ENCODE measurements at places on chromosomes 3 and 15.
A peak's percentile ranks its signal among the peaks of the same experiment; 100 is the strongest.

- no peak for DNase-seq
These were observed 71.1 kb upstream of the BLM start for GRCh38 chr15:90645873-90646575.

DNA sequence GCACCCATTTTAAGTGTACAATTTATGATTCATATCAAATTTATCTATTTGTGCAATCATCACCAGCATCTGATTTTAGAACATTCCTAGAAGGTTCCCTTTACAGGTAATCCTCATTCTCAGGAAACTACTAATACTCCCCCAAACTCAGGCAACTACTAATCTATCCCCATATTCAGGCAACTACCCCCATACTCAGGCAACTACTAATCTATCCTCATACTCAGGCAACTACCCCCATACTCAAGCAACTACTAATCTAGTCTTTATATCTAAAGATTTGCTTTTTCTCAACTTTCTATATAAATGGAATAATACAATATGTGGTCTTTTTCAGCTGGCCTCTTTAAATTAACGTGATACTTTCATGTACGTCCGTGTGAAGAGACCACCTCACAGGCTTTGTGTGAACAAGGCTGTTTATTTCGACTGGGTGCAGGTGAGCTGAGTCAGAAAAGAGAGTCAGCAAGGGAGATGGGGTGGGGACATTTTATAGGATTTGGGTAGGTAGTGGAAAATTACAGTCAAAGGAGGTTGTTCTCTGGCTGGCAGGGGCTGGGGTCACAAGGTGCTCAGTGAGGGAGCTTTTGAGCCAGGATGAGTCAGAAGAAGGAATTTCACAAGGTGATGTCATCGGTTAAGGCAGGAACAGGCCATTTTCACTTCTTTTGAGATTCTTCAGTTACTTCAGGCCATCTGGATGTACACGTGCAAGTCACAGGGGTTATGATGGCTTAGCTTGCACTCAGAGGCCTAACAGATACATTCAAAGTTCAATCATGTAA lies 1444.5 kb upstream of the CADM2 start:
- no peak for DNase-seq

GRCh38 chr3:41489231-41489630 lies 289.9 kb downstream of the CTNNB1 start:
- DNase-seq = no peak

DNA sequence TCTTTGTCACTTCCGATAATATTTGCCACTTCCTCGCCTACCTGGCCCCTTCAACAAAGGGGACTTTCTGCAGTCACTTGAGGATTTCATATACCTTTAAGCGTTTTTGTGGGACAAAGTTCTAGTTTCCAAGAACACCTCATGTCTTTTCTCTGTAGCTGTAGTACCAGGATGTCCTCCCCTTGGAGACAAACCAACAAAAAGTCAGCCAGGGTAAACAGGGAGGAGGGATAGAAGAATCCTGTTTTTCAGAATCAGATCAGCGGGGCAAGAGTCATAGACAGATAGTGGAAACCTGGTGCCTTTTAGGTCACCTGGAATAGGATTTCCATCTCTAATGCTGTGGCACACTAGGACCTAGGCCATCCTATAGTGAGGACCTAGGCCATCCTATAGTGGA lies 4.5 kb downstream of the LRRC3B start:
- no peak for DNase-seq

- no peak for DNase-seq
These were observed 692.7 kb upstream of the ALCAM start for GRCh38 chr3:104673981-104674380.

DNA sequence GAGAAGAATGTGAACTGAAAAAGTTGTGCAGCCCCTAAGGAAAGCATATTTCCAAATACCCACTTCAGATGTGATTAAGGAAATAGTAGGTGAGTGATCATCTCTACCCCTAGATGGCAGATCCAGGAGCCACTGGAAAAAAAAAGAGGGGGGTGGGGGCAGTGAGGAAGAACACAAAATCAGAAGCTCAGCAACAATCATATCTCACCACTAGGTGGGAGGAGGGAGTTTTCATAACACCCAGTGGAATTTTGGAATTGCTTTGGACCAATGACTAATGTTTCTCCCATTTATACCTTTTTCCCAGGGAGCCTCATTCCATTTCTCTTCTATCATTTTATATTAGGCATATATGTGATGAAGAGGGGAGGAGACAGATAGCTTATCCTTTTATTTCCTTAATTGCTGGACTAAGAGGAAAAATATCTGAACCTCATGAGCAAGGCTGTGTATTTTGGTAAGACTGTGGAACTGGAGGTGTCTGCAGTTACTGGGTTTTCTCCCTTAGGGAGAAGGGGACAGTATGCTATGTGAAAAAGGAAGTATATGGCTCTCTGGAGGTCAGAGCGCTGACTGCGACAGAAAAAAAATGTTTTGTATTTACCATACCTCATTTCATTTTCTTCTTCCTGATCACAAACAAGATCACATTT lies 363.4 kb downstream of the GAP43 start:
- no peak for DNase-seq

DNA sequence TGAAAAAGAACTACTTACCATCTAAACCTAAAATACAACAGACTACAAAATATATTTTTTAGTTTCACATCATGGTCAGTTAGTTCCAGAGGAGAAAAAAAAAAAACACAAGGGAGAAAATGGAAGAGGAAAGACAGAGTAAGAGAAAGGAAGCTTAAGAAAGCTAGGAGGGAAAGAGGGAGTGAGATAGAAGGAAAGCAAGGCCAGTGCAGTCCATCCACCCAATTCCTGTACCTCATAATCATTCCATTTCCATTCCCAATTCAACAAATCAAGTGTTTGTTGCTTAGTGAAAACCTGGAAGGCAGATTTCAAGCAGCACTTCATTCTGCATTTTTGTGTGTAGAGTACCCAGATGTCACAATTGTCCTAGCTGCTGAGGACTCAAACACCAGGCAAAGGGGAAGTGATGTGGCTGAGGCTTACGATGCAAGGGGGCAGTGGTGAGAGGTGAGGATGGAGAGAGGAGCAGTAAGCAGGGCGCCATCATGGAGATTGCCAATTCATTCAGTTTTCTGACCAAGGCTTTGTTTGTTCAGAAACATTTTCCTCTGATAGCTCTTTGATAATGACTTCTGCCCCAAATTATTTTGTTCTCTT lies 83.6 kb upstream of the GSK3B start:
- no peak for DNase-seq

DNA sequence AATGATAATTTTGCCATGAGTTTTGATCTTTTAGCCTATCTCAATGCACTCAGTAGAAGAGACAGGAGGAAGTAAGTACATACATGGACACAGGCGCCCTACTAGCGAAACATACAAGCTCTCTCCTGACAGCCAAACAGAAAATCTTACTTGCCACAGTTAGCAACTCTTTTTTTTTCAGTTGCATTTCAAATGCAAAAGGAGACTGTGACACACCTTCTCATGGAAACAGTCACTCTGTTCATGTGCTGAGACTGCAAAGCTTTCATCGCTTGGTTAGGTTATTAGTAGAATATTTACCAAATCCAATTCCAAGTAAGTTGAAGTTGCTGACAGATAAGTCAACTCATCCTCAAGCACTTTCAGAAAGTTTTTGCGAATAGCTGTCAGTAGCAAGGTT lies 223.3 kb downstream of the FOXP1 start:
- DNase-seq = no peak

- no peak for DNase-seq
These were observed 175.3 kb upstream of the FEZF2 start for GRCh38 chr3:62548528-62549205.

DNA sequence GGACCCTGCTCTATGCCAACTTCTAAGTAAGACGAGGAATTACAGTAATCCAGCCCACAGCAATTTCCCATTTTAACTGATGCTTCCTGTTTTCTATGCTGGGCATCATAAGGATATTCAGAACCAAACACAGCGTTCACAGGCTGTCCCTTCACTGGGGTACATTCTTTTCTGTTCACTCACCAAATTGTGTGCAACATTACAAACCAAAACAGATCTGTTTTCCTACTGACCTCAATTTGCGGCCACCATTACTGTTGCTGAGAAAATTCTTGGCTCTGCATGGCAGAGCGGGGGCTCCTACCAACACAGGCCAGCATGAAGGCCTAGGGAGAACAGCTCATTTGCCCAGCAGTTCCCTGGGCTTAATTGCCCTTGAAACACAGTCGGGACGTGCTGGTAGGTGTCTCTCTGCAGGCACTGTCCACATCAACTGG lies 76.5 kb downstream of the MYO1E start:
- DNase-seq = no peak

GRCh38 chr15:39304931-39305728 lies 275.7 kb upstream of the THBS1 start:
- no peak for DNase-seq

- DNase-seq = no peak
These were observed 251.9 kb downstream of the CDIN1 start for GRCh38 chr15:36831125-36831903.

GRCh38 chr3:184381261-184382224 lies 1.7 kb downstream of the CHRD start:
- no peak for DNase-seq

GRCh38 chr15:88132499-88132898 lies 124.0 kb downstream of the NTRK3 start:
- DNase-seq = no peak

- DNase-seq = no peak
These were observed 31.1 kb downstream of the ATP2B2 start for GRCh38 chr3:10474275-10474646.

GRCh38 chr3:72004749-72005292 lies 219.9 kb upstream of the PROK2 start:
- no peak for DNase-seq

DNA sequence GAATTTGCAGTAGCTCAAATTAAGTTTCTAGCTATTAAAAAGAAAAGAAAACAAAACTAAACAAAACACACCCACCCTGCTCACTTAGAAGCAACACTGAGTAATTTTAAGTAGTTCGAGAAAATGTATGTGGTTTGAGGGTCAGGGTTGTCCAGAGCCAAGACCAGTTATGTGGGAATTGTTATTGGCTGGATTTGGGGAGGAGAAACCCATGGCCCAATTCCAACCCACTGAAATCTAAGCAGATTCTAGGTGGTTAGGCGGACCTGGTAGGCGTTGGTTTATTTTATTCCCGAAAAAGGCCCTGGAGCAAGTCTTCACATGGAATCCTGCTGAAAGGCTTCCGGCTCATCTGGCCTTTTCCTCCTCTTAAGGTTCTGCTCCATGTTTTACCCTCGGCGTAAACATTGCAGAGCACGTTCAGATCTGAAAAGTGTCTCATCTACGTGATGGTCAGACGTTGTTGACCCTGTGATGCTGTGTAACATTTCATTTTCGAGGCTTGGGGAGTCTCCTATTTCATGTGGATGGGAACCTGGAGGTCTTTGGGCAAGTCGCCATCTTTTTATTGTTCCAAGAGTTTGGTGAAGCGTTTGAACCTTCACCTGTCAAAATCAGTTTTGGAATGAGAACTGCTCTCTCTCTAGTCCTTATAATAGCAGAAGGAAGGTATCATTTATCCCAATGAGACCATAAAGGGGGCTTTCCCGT lies 64.0 kb downstream of the FLNB start:
- DNase-seq = no peak

DNA sequence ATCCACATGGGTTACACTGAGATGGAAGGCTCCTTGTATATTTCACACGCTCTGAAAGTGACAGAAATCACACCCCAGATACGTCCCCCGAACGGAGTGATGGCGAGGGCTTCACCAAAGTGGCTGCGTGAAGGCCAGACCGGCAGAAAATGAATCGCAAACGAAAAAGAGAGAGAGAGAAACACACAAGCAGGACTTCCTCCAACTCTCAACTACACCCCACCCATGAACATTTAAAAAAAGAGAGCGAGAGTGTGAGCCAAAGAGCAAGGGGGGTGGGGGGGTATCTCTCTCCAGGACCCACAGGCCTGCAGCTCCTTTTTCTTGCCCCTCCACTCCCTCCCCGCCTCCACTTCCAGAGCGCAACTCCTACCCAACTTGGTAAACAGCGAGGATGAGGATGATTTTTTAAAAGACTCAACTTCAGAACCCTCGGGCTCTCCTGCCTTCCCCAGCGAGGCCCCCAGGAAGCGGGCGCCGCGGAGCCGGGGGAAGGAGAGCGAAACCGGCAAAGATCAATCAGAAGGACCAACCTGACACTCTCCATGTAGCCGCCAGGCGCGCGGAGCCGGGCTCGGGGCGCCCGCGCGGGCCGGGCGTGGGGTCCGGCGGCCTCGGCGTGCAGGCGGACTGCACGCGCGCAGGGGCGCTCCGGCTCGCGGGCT lies 519.1 kb downstream of the FOXP1 start:
- peak; percentile 73 for DNase-seq

DNA sequence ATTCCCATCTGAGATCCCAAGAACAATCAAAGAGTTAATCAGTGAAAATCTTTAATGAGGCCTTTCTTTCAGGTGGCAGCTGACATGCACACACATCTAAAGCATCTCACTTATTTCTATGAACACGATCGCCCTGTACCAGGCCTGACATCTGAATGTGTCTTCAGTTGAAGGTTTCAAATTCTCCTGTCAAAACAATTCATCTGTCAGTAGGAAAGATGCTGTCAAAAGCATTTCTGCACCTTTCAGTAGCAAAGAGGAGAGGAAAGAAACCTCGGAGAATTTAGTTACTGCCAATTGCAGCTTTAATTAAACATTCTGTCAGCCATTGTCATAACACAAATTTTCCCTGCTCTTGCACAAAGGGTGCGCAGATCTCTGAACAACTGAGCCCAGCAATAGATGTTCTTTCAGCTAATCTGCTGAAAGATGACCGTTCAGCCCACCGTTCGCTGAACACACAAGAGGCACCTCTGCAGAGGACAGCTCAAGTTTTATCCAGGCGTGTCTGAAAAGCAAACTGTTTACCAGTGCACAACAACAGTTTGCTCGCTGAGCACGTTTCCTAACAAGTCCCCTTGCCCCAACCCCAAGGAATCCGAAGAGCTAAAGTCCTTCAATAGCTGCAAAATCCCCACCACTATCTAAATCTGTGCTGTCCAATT lies 34.1 kb downstream of the LRIG1 start:
- no peak for DNase-seq
